Activated T-helper 1 cell treated with anti-CD3 and anti-CD28 coated beads, Interleukin-2, amount 50 U/mL, for 16 hours (primary cell): ENCODE measurements at places on chromosomes 3 and 15.

DNA sequence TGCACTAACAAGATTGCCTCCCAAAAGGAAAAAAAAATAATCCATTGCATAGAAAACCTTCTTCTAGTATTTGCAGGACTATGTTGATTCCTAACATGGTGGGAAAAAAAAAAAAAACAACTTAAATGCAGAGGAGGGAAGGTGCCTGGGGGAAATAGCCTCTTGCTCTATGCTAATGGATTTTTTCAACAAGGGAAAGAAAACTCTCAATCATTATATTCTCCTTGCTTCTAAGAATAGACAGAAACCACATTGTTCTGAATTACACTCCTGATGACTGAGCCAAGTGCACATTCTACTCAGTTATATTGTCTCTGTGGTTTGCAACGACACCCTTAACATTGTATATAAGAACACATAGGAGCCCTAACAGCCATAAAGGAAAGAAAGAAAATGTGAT lies 760.2 kb downstream of the NAALADL2 start:
- no peak for DNase-seq

GRCh38 chr15:74426404-74427281 lies 7.1 kb downstream of the SEMA7A start:
- DNase-seq, result no peak

DNA sequence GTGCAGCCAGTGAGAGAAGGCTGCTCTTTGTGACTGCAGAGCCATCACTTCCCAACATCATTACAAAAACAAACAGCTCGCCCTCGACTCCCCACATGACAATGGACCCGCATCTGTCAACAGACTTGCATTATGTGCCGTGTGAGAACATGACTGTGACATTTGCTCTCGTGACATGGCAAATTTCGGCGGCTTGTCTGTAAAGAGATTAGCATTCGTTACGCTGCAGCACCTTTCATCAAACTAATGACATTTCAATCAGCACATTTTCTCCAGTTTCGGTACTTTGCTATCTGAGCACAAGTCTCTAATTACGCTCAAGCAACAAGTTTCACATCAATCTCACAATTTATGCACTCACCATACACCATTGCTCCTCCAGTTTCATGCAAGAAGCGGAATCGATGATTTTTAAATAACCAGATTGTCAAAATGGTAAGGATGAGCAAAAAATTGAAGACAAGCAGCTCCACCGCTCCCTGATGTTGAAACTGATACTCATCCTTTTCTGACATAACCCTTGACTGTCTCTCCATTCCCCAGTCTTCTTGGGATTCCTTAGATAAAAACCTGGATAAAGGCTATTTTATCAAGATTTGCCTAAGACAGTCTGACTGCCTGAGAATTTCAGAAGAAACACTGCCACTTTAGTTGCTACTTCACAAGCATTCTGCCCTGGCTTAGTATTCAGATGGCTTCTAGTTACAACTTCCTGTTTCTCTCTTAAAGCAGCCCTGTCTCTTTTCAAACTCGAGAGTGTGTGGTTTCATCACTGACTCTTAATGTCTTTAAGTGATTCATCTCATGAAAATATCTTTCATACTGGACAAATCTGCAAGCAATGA lies at the start of gene SLC9A9:
Gene SLC9A9 (minus strand): TSS at position 682 of the 845 bp plus-strand sequence. CDS start 146 bp downstream, at position 536.
- DNase-seq, result no peak

- DNase-seq, result no peak
Observed at GRCh38 chr15:83200162-83200561, 7.5 kb downstream of the HDGFL3 start.

- no peak for DNase-seq
Observed at GRCh38 chr15:69415381-69415780, 1.2 kb downstream of the KIF23 start.

DNA sequence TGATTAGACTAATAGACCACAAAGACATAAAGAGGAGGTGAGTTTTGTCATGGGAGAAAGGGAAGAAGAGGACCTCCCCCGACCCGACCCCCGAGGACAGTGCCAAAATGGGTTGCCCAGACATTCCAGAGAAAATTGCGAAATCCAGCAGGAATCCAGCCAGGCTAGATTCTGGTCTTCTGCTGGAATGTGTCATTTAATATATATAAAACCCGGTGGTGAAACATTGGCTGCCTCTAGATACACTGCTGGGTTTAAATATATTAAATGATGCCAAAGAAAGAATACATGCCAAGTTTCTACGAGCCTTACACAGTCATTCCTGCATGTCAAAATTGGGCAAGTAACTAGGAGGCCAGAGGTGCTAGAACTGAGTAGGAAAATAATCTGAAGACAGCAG lies 45.3 kb upstream of the SPESP1 start:
- DNase-seq, result no peak

GRCh38 chr3:195508185-195508584 lies 34.9 kb downstream of the PPP1R2 start:
- no peak for DNase-seq

DNA sequence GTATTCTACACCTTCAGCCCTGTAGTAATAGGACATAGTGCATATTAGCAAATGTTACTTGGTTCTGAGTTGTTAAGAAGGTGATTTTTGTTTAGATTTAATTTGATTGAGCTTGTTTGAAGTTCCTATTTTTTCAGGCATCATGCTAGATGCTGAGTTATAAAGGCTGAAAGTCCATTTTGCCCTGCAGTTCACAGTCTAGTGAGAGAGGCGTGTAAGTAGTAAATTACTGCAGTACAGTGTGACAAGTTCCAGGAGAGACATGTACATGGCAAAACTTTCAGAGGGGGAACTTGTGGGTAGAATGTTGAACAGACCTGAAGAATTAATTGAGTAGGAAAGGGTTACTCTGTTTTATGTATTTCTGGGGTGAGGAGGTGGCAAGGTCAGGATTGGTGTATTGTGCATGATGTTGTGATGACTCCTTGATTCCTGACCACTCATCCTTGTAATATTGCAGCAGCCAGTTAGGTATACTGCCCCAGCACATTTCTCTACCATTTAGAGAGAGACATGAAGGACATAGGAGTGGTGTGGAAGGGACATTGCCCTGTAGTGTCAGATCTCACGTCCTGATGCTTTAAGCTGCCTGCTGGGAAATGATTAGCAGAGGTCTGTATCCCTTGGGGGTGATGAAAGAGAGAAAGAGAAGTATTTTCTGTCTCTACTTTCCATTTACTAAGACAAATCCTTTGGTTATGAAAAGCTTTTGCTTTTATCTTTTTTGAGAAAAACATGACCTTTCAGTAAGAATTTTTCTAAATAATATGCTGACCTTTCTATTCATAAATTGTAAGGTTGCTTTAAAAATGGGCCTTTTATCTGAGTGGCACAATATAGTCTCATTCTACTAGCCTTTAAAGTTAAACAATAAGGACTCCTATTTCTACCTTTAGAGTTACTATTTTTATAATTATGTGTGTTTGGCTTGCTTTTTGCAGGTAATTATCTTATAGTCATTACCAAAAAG lies 16.9 kb downstream of the SACM1L start:
- DNase-seq, result no peak

- no peak for DNase-seq
Observed at GRCh38 chr3:136631424-136631823, 120.8 kb downstream of the STAG1 start.

- no peak for DNase-seq
Observed at GRCh38 chr3:27219127-27219845, 149.9 kb downstream of the NEK10 start.

DNA sequence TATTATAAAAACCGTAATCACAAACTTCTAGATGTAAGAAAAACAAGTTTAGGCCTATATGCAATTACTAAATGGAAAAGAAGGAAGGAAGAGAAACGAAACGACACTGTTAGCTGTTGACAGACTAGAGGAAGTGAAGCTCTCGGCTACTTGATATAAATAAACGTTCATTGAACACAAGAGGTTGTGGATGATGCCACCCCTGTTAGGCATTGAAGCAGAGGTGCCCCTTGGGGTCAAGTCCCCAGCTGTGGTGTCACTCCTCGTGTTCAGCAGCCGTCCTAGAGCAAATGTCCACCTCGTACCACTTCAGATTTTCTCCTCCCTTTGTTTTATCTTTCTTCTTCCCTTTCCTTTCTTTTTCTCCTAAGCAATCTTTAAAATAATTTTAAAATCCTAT lies 146.5 kb upstream of the UBE2E1 start:
- DNase-seq, result no peak

DNA sequence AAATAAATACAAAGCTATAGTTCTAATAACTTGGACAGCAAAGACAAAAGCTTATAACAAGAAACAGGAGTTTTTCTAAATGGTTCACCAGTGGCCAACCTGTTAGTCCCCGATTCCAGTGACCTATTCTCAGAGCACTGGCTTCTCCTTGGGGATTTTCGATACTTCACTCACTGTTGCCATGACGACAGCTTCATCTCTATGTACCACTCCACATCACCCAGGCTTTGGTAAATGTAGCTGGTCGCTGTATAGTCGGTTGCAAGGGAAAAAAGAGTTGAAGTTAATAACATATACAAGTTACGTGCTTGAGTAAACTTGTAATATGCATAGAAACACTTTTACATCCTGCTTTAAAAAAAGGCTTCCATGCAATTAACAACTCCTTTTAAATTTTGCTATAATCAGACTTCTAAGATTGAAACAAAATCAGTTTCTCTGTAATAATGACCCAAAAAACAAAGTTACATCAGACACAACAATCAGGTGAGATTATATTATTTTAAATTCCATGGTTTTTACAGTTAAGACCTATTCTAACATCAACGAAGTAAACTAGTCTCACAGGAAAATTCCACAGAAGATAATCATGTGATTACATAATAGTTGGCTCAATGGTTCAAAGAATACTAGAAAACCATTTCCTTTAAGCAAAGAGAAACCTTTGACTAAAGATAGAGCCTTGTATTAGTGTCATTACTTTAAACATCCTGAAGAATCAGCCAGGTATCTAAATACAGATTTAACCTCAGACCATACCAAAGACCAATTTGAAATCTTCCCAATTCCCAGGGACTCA lies 2.9 kb downstream of the CCNL1 start:
- DNase-seq, result no peak
